ENCODE measurements at places on chromosomes 7 and 10.
A peak's percentile ranks its signal among the peaks of the same experiment; 100 is the strongest.

DNA sequence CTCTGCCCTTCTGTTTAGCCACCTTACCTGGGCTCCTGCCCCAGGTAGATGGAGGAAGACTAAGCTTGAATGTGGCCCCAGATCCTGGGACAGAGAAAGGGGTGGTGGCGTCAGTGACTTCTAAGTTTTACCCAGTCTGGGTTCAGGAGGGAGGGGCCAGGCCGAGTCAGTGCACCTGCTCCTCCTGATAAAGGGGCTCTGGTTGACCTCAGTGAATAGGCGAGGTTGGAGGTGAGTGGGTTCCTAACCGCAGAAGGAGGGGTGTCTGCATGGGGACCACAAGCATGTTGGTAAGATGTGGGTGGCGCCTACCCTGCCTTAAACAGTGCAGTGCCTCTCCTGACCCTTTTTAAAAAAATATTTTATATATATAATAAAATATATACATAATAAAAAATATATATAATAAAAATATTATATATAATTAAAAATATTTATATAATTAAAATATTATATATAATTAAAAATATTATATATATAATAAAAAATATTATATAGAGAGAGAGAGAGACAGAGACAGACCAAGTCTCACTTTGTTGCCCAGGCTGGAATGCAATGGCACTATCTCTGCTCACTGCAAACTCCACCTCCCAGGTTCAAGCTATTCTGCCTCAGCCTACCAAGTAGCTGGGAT lies 97.3 kb upstream of the GTF2I start:
- no peak for DNase-seq

DNA sequence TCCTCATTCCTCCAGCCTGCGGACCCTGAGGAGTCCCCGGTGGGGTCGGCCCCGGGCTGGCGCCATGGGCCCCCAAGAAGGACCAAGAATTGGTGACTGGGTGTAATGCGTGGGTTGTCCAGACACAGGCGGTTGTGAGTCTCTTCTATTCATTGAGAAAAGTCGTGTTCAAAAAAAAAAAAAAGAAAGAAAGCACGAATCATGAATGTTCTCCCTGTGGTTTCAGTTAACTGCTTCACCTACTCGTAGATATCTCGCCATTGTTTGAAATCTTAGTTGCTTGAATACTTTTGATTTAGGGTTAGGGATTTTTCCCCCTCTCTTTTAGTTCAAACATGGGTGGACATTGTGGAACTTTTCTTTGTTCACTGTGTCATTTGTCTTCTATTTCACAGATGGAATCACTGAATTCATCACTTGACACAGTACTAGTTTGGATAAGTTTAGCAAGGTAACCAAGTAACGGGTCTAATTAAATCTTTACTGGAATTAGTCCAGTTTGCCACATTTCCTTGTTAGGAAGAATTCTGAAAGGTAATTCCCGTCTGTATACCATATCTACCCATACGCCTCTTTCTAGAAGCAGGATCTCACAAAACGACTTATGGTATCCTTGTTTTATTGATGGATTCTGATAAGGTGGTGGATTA lies 775 bp downstream of the STARD3NL start:
- DNase-seq = no peak

- no peak for DNase-seq
These were observed 244.9 kb downstream of the ARHGAP12 start for GRCh38 chr10:31683682-31684081.

- DNase-seq = no peak
These were observed 5.8 kb downstream of the DBNL start for GRCh38 chr7:44050121-44050914.

DNA sequence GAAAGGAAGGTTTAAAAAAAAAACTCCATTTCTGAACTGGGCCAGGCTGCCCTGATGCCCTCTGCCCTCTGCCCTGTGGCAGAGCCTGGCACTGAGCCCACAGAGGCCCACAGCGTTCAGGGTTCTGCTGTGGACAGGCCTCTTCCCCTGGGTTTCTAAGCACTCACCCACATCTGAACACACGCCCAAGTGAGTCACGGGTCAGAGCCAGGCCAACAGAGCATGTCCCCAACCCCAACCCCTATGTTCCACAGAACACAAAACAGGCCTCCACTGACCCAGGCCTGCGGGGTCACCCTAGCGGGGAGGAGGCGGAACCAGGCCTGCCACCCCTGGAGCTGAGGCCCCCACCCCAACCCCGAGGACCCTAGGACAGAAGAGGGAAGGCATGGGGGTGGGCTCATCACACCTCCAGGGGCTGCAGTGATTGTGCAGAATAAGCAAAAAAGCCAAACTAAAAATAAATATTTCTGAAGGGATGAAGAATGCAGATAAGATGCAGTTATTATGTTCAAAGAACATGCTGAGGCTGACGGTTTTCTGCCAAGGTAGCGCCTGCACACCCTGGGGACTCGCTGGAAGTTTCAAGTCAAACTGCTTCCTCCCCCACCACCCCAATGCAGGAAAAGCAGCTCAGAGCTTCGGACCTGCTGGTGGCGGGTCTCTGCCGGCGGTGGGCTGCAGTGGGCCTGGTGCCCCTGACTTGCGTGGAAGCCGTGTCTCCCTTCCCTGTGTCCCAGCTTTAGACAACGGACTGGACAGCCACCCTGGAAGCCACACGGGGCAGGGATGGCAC lies 5.4 kb downstream of the WDR86 start:
- DNase-seq = no peak

GRCh38 chr10:79180414-79181221 lies 111.9 kb downstream of the ZMIZ1 start:
- DNase-seq = no peak

DNA sequence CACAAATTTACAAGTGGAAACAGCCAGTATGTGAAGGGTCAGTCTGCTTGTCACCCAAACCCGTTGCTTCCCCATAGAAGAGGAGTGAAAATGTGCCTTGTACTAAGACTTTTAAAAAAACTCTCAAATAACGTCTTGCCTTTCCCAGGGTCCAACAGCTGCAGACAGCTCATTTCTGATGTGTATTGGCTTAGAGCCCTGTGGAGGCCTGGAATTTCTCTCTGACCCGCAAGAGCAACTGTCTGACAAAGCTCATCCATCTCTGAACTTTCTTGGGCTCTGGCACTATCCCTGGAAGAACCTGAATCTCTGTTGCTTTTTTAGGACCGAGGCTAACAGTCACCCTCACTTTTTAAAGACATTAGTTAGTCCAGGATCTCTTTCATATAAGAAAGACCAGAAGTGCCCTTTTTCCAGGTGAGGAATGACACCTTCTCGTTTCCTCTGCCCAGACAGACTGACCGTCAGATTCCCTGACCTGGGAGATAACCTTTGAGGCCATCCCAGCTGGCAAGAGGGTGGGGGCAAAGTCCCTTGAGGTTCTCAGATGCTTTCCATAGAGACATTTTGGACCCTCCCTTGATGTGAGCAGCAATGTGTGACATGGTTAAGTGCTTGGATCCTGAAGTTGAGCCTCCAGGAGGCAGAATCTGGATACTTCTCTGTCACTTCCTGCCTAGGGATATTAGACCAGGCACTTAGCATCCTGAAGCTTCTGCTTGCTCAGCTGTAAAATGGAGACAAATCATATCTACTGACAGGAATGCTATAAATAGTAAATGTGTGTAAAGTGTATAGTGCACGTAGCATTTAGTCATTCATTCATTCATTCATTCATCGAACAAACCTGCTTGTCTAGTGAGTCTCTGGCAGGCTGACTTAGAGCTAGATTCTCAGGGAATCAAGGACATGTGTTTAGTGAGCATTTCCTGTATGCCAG lies 4.5 kb upstream of the NODAL start:
- DNase-seq = no peak

- no peak for DNase-seq
These were observed 68.2 kb upstream of the AHR start for GRCh38 chr7:17230099-17230807.

- DNase-seq = no peak
These were observed 57.5 kb downstream of the MDFIC start for GRCh38 chr7:114979388-114979787.

- DNase-seq = no peak
These were observed 4.3 kb downstream of the ELFN1 start for GRCh38 chr7:1674161-1675035.

- DNase-seq = no peak
These were observed 432.9 kb downstream of the DNAJB6 start for GRCh38 chr7:157769526-157770215.

- DNase-seq = no peak
These were observed 218.1 kb downstream of the WDR11 start for GRCh38 chr10:121069061-121069850.

GRCh38 chr7:16345979-16346958 lies 75.1 kb downstream of the CRPPA start:
- DNase-seq = no peak

- DNase-seq = peak; percentile 75
These were observed 71.2 kb upstream of the FOXK1 start for GRCh38 chr7:4610768-4611467.

DNA sequence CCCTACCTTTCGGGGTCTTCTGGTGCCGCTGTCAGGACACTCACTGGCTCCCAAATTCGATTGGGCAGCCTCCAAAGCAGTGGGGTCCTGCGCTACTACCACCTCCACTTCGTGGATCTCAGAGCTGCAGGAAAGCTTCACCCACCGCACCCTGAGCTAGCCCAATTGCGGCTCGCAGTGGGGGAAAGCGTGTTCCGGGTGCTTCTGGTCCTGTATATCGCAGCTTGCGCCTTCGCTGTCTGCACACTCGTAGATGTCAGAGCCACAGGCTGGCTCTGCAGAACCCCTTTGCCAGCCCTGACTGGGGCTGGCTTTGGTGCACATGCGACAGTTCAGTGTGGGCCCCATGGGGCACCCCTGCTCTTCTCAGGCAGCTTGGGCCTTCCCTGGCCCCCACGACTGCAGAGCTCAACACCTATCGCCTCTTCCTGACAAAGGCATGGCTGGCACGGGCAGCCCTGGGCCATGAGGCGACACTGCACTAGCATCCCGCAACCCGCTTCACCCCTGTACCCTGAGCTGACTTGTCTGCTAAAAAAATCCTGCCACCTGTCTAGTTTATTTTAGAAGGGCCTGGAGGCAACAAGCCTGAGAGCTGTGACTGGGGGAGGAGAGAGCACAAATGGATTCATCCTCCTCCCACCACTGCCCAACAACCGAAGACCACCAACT lies 78.7 kb upstream of the ABI1 start:
- no peak for DNase-seq

GRCh38 chr7:7720193-7720592 lies 1.8 kb upstream of the RPA3 start:
- DNase-seq = no peak

DNA sequence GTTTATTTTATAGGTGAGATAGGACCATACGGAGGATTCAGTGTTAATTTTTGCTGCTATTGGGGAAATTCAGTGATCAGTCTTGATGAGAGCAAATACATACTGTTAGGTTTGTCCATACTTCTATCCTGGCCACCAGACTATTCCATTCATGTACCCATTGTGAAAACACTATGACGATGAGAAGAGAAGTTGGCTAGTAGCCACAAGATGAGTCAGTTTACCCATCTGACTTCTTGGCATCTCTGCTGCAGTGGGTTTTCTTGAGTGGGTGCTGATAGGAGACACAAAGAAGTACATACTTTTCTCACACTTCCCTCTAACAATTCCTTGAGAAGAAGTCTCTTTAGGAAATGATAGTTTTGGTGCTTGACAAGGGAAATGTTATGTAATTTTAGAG lies 133.1 kb downstream of the TFPI2 start:
- DNase-seq = no peak

GRCh38 chr7:91892821-91893340 lies 12.4 kb upstream of the MTERF1 start:
- DNase-seq = no peak

- no peak for DNase-seq
These were observed 82.7 kb downstream of the CPXM2 start for GRCh38 chr10:123808906-123809305.

DNA sequence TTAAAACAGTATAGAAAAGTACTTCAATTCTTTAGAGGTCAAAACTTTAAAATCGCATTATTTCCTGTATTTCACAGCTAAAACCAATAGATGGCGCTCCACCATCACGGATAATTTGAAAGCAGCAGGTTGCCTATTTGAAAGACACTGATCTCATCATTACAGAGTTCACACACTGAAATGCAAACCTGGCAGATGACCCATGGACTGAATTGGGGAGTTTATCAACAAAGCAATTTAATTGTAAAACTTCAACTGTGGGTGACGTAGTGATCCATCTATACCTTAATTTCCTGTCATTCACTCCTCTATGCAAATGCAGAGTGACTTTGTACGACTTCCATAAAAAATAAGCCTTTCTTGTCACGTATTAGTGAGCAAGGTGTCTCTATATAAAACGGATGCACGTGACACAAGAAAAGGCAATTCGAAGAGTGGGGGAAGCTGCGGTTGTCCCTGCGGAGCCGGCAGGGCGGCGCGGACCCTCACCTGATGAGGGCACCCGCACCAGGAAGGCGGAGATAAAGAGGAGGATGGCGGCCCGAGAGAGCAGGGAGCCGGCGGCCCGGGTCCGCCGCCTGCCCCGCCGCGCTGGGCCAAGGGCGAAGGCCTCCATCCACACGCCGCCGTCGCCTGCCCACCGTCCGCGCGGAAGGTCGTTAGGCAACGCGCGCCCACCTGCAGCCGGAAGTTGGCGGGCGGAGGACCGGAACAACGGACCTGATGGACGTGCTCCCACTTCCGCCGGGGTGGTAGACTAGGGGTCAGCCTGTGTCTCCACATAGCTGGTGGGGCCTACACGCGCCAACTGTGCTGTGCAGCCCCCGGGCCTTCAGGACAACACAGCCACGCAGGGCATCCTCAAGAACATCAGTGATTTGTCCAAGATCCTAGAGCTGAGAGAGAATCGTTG lies at the start of gene ZPBP:
Gene ZPBP (minus strand): TSS at position 668 of the 913 bp plus-strand sequence. CDS start 52 bp downstream, at position 616.
- peak; percentile 77 for DNase-seq

All from naive thymus-derived CD8-positive, alpha-beta T cell (primary cell).